ENCODE measurements at places on chromosomes 2 and 18.

GRCh38 chr2:109517118-109517889, 96.5 kb downstream of the SEPTIN10 start:
- no peak for DNase-seq

- DNase-seq: no peak
These were observed 22.2 kb downstream of the INPP5D start for GRCh38 chr2:233082222-233082930.

DNA sequence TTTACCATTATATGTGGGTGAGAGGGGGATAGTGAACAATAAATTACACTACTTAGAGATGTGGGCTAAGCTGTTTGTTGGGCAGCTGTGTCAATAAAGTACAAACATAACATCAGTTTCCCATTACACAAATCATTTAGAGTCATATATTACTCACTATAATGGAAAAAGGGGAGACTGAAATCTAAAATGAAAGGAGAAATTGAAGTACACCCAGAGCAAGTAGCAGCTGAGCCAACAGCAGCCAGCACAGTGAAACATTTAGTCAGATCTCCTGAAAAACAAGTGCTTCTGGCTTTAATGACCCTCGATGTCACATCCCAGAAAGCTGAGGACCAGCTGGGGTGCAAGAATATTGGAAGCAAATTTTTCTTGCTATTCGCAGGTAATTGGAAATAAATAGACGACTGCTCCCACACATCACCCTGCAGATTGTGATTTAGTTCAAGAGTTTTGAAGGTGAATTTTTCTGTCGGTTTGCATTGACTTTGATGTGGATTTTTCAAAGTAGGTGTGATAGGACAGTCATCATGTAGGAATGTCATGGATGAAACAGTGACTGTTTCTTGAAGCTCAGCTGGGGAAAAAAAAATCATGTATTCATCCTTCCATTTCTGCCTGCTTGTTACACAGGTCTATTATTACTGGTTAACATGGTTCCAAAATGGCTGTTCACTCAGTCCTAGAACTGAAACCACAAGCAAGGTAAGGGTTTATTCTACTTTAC, 1607.3 kb upstream of the CELF4 start:
- no peak for DNase-seq

GRCh38 chr2:45736757-45737704, 85.6 kb downstream of the PRKCE start:
- no peak for DNase-seq

DNA sequence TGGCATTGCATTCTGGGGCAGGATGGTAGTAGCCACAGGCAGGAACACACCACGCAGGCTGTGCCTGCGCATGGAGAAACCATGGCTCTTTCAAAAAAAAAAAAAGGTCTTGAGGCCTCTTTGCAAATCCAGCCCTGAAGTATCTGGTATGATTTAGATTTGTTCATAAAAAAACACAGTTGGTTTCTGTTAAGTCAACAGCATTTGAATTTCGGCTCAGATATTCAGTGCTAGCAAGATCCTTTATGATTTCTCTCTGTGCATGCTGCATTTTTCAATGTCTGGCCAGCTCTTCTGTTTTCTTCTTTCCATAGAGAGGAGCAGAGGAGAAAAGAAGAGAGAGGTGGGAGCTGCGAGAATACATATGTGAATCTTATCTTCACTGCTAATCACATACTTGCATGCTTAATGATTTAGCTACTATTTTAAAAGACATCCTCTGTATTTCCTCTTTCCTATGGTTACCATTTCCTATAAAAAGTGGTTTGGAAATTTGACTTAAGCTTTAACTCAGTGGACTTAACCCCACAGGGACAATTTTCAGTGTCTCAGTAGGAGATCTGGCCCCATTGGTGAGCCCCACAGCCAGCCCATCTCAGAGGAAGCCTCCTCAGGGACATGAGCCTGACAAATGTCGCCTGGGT, 214.3 kb upstream of the APCDD1 start:
- DNase-seq: no peak

- DNase-seq: no peak
These were observed 3.4 kb downstream of the CYP26B1 start for GRCh38 chr2:72144274-72144631.

- no peak for DNase-seq
These were observed 159.1 kb upstream of the ZSWIM2 start for GRCh38 chr2:187008111-187008510.

- DNase-seq: peak; percentile 79
These were observed 617 bp downstream of the SRBD1 start for GRCh38 chr2:45610281-45611019.

GRCh38 chr2:55107436-55107835, 57.2 kb upstream of the RTN4 start:
- no peak for DNase-seq

DNA sequence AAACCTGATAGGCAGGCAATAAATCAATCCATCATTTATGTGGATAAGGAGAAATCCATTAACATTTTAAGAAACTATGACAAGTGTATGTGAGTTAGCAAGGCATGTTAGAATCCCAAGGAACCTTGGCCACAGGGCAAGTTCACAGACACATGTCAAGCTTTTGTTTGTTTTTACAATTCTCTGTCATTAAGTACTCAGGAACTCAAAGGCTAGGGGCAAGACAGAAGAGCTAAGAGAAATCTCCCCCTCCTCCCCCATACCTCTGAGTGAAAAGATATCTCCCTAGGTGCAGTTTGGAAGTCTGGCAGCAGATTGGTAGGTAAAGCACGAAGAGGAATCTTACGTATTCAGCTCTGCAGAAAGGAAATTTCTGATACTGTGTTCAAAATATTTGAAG, 348.1 kb downstream of the IRS1 start:
- DNase-seq: peak; percentile 62

- no peak for DNase-seq
These were observed 37.3 kb downstream of the GKN2 start for GRCh38 chr2:68915393-68915792.

DNA sequence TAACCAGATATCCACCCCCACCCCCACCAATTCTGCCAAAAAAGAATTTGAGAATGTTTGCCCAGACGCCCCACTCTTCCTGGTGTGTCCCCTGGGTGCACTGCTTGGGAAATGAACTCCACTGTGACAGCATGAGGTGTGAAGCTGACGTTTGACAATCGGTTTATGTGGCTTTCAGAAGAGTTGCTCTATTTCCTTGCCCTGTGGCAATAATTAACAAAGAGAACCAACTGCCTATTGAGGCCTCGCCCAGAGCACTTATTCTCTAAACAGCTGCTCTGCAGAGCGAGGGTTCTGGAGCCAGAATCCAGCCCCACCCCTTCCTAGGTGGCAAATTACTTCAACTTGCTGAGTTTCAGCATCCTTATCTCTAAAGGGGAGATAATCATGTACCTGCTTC, 115.8 kb upstream of the SIX3 start:
- DNase-seq: peak; percentile 17

GRCh38 chr2:115603285-115603684, 1160.8 kb downstream of the DPP10 start:
- DNase-seq: no peak

- no peak for DNase-seq
These were observed 130.5 kb downstream of the NCK2 start for GRCh38 chr2:105875241-105875640.

DNA sequence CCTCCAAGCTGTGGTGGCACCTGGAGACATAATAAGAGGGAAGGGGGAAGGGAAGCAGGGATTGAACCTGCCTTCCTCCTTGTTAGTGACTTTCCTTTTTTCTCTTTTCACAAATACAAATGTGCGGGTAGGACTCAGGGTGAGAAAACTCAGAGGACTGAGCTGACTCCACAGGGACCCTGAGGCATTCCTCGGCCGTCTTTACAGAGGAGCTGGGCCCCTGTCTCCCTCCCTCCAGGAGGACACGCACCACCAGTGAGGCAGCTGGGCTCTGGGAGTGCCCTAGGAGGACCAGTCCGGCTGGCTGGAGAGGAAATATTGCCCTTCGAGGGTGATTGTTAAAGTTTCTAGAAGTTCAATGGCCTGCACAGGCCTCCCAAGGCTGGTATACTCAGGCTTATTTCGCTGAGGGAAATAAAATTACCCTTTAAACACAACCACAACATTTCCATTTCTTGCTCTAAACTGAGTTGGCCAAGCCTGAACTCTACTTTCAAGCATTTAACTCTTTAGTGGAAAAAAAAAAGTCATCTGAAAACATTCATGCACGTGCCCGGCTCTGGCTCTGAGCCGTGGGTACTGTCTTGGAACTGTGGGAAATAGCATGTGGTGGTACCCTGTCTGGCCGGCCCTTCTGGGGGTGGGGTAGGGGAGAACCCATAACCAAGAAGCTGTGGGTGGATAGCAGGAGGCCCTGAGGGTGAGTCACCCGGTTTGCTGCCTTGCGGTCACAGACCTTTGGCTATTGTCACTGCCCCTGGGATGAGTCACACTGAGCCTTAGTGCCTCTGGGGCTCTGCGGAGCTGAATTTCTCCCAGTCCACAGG, 116.0 kb downstream of the COPS8 start:
- peak; percentile 69 for DNase-seq

DNA sequence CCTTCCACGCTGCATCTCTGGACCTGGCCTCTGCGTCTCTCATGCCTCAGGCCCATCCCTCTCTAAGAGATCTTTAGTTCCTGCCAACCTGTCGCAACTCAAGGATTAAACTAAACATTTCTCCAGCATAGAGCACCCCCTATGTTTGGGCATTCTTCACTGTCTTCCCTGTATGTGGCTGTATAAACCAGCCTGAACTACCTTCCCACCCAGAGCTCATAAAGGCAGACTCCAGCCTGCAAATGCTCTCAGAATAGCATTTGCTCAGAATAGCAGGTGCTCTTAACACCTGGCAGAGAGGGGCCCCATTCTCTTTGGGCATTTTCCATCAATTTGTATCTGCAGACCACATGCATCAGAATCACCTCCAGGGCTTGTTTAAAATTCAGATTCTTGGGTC, 83.4 kb downstream of the EHD3 start:
- no peak for DNase-seq

- DNase-seq: no peak
These were observed 552.9 kb downstream of the FBXO15 start for GRCh38 chr18:73594749-73595148.

- DNase-seq: no peak
These were observed 221.3 kb downstream of the FHOD3 start for GRCh38 chr18:36518839-36519238.

DNA sequence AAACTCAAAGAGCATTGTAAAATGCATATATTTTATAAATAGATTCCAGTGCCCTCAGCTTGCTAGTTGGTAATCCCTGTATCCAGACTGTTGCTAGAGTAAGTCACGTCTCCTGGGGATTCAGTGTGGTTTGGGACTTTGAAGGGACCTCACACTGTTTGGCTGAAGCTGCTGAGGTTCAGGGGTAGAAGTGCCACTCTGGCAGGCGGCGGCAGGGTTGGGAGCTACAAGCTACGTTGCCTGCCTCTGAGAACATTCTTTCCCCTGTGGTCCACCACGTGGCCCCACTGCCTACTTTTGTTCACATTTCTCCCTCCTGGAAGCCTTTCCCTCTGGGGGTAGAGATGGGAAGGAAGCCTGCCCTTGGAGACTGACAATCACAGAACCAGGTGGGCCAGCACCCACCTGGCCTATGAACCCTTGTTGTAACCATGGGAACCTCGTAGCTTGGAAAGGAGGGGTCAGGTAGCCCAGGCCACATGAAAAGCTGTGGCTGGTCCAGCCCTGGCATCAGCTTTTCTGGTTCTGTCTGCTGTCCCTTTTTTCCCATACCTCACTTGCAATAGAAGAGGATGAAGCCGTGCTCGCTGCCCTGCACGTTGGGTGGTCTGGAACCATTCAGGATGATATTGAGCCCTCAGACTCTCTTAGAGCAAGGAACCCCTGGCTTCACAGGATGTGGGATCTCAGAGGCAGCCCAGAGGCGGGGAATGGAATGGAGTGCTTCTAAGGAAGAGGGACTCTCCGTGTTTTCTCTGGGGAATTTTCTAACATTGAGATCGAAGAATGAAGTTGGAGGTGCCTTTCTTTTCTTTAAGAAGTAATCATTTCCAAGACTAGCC, 2.9 kb downstream of the RNF144A start:
- no peak for DNase-seq

DNA sequence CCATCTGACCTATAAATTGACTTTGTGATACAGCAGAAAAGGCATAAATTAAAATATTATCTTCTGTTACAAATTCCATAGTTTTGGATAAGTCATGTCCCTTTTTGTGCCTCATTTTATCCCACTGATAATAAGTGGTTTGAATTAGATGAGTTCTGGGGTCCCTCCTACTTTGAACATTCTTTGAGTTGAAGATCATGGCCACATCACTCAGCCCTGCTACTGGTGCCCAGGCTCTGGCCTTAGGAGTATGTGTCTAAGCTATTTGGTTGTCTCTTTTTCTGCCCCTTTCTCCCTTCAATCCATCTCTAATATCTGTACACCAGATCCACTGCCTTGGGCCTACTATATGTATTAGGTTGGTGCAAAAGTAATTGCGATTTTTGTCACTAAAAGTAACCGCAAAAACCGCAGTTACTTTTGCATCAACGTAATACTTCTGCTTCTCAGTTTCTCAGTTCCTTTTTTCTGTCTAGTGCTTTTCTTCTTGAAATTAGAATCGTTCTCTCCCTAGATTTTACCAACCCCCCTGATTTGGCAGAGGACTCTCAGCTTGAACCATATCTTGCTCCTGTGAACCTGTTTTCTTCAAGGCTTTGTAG, 362.5 kb upstream of the TNP1 start:
- DNase-seq: no peak

GRCh38 chr18:51614033-51614432, 416.6 kb upstream of the MEX3C start:
- DNase-seq: peak; percentile 70

DNA sequence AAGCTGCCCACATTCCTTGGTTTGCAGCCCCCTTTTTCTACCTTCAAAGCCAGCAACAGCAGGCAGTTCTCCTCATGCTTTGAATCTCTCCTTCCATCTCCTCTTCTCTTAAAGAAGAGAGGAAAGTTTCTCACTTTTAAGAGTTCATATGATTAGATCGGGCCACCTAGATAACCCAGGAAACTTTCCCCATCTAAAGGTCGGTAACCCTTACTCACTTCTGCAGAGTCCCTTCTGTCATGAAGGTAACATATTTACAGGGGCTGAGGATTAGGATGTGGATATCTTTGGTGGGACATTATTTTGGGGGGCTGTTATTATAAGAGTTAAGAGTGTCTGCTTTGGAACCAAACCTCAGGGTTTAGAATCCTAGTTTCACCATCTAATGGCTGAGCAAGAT, 51.0 kb downstream of the HNRNPLL start:
- DNase-seq: no peak

DNA sequence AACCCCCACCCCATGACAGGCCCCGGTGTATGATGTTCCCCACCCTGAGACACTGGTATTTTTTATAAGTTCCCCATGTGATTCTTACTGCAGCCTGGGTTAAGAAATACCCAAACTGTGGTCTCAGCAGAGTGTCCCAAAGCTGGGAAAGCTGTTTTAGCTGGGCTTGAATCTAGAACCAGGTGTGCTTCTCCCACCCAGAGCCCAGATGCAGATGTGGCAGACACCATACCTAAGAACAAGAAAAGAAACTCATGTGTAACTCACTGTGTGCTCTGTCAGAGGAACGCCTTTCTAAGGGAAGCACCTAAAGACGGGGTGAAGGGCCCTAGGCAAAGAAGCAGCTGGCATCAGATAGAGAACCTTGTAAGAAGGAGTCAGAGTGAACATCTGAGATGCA, 23.9 kb downstream of the DOK1 start:
- no peak for DNase-seq

- no peak for DNase-seq
These were observed 337.9 kb upstream of the SALL3 start for GRCh38 chr18:78641689-78642231.
